ENCODE measurements at places on chromosomes 3 and 15.

- no peak for DNase-seq
These were observed 7.6 kb downstream of the PFKFB4 start for GRCh38 chr3:48548729-48549705.

- no peak for DNase-seq
These were observed 1012.3 kb downstream of the TUSC7 start for GRCh38 chr3:117721866-117722265.

DNA sequence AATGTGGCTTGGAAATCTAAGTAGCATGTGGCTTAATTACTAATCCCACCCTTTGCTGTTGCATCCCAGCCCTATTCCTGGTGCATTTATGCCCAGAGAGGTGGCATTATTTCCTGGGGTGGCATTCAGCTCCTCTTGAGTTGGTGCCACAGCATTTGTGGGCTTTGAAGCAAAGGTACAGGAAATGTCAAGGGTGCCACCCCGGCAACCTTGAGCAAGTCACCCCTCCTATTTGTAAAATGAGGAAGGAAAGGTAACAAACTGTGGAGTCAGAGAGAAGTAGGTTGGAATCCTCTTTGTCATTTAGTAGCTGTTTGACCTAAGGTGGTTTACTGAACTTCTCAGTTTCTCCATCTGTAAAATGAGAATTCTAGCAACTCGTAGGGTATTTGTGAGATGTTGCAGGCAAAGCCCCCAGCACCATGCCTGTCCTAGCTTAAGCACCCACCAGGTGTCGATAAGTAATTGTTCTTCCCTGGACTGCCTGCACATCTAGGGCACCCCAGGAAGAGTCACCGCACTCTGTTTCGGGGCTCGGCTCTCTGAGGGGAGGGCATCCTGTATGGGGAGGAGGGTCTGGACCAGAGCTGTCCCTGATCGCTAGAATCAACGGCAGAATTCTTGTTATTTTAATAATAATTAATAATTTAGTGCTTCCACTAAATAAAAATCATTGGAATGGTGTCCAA, 17.1 kb downstream of the ISG20 start:
- DNase-seq, result no peak

- peak; percentile 78 for DNase-seq
These were observed at the start of gene RFX7 for GRCh38 chr15:56243163-56244037. RFX7 (minus strand) TSS chr15:56243879; CDS start chr15:56243285, 594 bp downstream.

DNA sequence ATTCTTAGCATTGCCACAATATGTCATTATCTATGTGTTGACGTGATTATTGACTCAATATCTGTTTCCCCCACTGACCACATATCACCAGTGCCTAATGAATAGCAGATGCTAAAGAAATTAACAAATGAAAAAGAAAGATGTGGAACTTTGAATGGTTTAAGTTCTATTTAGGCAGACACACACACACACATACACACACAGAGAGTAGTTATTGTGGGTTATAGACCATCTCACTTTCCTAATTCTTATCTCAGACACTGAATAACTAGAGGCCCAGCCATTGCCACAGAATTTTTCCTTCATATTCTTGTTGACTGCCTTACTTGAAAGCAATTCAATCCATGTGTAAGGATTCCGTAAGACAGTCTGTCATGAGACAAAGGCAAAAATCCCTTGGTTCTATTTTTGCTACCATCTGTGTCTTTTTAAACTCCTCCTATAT, 61.9 kb upstream of the PHLDB2 start:
- no peak for DNase-seq

- DNase-seq, result peak; percentile 92
These were observed at the start of gene ATP2C1 for GRCh38 chr3:130893376-130894129. ATP2C1 (plus strand) TSS chr3:130894084; CDS start chr3:130894770, 686 bp downstream.

DNA sequence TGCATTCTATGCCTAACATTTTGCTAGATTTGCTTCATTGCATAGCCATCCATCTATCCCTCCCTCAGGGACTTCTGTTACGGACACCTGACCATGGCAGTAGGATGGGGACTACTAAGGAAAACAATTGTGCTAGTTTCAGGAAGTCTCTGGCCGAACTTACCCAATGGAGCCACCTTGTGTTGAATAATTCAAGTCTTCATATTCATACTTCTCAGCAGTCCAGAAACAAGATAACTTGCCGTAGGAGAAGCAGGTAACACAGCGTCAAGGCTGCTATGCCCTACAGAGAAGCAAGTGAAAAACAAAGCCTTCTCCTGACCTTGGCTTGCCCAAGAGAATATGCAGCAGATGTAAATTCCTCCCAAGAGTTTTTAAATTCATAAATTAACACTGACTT, 685.3 kb downstream of the GRM7 start:
- DNase-seq, result no peak

DNA sequence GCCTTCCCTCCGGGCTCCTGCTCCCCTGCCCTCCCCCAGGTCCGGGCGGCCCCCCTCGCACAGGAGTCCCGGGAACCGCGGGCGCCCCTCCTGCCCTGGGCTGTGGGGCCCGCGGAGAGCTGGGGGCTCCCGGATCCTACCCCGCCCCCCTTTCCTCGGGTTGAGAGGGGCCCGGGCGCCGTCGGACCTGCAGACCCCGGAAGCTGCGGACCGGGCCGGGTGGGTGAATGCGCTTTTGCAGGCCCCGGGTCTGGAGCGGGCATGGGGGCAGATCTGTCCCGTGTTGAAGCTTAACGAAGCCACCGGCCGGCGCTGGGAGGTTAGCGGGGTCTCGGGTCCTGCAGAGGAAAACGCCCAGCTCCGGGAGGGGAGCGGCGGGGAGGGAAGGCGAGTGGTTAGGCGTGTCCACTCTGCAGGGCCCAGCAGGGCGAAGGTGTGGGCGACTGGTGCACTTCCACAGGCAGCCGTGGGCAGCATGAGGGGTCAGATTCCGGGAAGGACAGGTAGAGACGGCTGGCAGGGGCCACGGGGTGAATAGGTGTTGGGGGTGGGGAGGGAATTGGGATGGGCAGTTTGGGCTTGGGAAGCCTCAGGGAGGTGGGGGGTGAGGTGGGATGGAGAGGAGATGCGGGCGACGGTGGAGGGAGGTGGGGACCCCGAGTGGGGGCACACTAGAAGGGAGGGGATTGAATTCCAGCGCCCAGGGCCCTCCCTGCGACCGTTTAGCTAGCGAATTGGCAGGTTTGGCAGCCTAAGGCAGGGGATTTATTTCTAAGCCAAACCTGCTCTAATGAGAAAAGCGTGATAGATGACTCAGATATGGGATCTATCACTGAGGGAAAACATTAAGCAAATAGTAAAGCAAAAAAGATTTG, 635 bp downstream of the CD276 start:
- DNase-seq, result peak; percentile 83

DNA sequence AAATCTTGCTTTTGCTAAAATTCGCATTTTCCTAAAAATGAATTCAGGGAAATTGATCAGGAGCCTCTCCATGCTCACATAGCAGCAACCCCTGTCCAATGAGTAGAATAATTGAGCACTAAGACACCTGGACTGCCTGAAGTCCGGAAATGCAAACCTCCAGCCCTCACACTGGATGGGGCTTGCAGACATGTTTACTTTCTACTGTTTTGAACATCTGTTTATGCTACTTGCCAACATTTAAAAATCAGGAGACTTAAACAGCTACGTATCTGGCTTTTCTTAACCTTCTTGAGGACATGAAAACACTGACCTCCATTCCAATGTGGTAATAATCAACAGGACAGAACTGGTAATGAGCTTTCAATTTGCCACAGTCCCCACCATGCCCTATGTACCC, 184.4 kb downstream of the SHOX2 start:
- no peak for DNase-seq

GRCh38 chr3:154242766-154243165, 81.5 kb downstream of the DHX36 start:
- no peak for DNase-seq

GRCh38 chr15:89756897-89757296, 5.8 kb upstream of the MESP1 start:
- DNase-seq, result no peak

GRCh38 chr15:77096138-77096537, 25.2 kb upstream of the TSPAN3 start:
- DNase-seq, result no peak

DNA sequence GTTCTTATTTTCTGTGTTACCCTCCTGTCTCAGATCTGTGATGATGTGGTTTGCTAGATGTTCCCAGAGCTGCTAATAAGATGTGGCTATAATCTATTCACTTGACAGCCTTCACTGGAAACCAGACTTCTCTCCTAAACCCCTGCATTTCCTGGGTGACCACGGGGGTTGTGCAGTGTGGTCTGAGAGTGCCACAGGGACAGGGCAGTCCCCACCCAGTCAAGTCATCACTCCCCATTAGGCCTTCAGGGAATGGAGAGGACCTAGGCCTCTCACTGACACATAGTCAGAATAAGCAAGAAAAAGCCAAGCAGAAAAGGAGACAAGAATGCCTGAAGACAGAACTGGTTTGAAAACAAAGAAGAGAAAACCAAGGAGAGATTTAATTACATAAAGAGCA, 58.3 kb downstream of the GJD2 start:
- no peak for DNase-seq

- DNase-seq, result no peak
These were observed 6.2 kb downstream of the PLA2G4D start for GRCh38 chr15:42087926-42088800.

DNA sequence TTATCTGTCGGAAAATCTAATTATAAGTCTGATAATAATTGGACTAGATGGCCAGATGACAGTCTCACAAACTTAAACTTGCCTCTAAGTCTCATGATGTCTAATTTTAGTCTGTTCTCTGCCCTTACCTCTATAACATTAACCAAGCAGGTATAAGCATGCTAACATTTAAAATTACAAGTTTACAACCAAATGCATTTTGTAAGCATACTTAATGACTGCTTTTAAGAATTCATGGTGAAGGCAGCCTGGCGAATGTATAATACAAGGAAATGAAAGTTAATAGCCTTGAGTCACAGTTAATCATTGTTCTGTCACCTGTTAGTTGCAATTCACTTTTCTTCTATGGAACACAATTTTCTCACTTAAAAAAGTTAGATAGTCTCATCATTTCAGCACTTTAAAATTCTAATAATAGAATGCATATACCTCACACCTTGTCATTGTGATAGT, 16.5 kb downstream of the BCHE start:
- DNase-seq, result no peak

- no peak for DNase-seq
These were observed 592.4 kb downstream of the DIPK2A start for GRCh38 chr3:144564011-144564410.

DNA sequence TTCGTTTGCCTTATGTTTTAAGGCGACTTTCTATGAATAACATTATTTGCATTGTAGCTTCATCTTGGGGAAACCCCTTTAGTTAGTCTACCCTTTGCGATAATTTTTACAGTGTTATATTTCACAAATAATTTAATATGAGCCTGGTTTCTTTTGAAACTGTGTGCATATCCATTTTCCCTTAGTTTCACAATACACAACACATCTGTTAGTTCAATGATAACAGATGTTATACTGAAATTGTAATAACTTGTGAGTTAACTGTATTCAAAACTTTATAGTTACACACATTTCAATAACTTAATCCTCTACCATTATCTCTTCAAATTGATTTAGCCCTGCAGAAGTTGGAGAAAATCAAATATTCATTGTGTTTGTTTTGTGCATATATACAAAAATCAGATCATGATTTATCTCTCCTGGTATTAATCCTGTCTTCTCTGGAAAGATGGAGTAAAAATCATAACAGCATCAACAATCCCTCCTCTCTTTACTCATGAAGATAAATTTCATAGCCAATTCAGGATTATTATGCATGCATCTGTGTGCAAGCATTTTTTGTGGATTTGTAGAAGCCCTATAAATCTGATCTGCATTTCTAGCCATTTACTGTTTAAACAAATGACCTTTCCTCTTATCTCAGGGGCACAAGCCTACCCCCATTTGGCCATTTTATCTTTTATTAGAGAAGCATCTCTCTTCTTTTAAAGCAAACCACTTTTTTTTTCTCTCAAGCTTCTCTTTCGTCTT, 304.0 kb downstream of the VPS13C start:
- DNase-seq, result no peak

DNA sequence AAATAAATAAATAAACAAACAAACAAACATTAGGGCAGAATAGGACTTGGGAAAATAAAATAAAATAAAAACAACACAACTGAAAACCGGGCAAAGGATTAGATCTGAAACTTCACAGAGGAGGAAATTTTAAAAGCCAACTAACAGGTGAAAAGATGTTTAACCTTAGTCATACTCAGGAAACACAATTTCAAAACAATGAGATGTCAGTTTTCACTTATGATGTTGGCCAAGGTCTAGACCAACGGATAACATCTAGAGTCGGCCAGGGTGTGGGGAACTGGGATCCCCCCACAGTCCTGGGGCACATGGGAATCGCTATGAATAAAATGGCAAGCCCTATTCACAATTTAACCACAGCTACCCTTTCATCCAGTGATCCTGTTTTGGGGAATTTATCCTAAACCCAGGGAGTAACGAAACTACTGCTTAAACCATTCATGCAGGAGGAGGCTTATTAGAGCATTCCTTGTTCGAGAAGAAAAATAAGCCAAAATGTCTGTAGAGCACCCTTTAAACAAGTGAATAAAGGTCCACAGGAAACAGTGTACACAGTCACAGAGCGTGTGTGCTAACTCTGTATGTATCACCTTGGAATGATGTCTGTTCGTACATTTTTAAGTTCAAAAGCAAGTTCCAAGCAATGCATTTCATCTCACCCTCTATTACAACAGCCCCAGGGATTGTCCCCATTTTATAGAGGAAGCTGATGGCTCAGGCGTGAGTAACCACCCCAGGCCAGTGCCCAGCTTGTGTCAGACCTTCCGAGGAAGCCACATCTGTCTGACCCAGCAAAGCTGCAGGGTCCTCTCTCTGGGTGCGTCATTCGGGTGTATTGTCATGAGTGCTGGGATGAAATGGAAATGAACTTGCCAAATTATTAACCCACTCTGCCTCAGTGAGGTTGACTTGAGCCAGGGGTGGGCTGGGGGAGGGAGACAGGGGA, 6.3 kb upstream of the ANPEP start:
- DNase-seq, result peak; percentile 66

GRCh38 chr3:37492977-37493471, 318.6 kb upstream of the LRRFIP2 start:
- DNase-seq, result no peak

- DNase-seq, result no peak
These were observed 10.6 kb downstream of the DENND6A start for GRCh38 chr3:57682284-57682683.

GRCh38 chr3:11054739-11055438, 62.3 kb downstream of the SLC6A1 start:
- no peak for DNase-seq

DNA sequence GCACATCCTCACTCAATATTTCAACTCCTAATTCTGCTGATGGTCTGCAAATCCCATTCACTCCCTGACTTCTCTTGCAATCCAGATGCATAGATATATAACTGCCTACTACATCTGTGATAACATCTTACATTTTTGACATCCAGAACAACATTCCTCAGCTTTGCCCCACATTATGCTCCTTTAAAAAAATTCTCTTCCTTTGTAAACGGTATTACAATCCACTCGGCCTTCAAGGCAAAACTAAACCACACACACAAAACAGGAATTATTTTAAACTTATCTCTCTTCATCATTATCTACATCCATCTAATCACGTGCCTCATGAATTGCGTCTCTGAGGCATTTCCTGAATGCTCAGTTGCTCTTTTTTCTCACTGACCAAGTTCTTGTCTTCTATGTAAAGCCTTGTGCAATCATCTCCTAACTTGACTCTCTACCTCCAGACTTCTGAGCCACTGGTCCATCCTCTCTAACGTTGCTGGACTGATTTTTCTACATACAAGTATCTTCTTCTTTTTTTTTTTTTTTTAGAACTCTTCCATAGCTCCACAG, 117.0 kb downstream of the SATB1 start:
- DNase-seq, result no peak
